NCI-H1417 (cell line): ENCODE measurements at places on chromosomes 3 and 15.

DNA sequence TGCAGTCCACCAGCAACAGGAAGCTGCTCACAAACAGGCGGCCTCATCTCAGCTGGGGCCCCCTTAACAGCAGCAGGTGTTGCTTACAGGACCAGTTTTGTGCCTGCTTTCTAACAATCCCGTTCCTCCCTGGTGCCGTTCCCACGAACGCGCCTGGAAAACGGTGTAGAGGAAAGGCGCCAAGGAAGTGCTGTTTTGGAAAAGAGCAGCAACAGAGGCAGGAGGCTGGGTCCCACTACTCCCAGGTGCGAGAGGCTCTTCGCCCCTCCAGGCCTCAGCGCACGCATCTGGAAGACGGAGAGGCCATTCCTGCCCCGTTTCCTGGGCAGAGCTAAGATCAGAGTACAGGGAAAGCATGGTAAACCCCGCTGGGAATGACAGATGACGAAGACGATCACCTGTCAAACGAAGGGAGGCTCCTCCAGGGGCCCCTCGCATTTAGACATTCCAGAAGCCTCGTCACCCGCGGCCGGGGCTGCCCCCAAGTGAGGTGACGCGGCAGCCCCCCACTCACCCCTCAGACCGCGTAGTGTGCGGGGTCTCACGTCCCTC, 603 bp downstream of the SCAPER start:
- DNase-seq = peak; percentile 83

- no peak for DNase-seq
Observed at GRCh38 chr3:152508705-152509104, 240.0 kb downstream of the MBNL1 start.

DNA sequence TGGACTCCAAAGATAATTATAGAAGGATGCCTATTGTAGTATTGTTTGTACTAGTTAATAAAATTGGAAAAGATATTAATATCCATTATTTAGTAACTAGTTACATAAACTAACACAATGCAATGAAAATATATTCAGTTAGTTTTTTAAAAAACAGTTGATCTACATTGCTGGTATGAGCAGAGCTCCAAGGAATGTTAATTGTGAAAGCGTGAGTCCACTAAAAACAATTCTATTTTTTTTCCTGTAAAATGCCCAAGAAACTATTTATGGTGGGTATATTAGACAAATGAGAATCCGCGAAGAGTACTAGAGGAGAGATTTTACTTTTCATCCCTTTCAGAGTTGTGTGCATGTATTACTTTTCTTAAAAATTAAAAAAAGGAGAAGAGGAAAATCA, 104.3 kb downstream of the MCTP2 start:
- DNase-seq = no peak

DNA sequence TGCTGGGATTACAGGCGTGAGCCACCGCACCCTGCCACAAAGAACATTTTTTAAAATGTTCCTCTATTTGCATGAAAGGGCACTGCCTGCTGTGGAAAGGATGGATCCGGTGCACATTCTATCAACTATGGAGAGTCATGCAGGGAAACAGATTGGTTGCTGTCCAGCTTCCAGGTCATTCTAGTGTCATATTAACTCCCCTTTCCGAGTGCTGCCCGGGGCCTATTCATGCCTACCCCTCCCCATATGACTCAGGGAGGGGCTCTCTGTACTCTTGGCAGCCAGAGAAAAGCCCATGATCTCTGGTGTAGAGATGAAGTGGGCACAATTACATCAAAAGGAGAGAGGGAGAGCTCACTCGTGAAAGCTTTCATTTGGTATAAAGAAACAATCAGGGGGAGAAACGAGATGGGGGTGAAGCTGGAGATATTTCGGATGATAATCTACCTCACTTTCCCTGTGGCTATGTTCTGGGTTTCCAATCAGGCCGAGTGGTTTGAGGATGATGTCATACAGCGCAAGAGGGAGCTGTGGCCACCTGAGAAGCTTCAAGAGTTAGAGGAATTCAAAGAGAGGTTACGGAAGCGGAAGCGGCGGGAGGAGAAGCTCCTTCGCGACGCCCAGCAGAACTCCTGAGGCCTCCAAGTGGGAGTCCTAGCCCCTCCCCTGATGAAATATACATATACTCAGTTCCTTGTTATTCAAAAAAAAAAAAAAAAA, 16.1 kb upstream of the AHSG start:
- DNase-seq = no peak

GRCh38 chr3:120407508-120408287, 43.1 kb downstream of the FSTL1 start:
- no peak for DNase-seq

GRCh38 chr3:159536876-159537275, 451.8 kb upstream of the IL12A start:
- no peak for DNase-seq

GRCh38 chr15:89123181-89123525, 34.9 kb downstream of the ABHD2 start:
- no peak for DNase-seq

DNA sequence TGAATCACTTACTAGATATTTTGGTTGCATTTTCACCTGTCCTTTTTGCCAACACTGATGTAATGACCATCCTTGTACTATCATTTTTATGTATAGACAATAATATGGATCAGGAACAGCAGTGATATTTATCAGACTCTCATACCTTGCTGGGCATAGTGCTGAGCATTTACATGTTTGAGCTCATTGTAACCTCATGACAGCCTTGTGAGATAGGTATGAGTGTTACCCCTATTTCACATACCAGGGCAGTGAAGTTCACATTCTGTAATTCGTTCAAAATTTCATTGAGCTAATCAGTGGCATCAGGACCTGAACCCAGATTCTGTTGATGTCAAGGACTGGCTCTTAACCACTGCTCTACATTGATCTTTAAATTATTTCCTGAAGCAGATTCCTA, 221.5 kb upstream of the TBL1XR1 start:
- no peak for DNase-seq

GRCh38 chr3:146532406-146532805, 12.0 kb downstream of the PLSCR1 start:
- DNase-seq = no peak

- DNase-seq = no peak
Observed at GRCh38 chr3:25648925-25649830, 15.5 kb downstream of the TOP2B start.

DNA sequence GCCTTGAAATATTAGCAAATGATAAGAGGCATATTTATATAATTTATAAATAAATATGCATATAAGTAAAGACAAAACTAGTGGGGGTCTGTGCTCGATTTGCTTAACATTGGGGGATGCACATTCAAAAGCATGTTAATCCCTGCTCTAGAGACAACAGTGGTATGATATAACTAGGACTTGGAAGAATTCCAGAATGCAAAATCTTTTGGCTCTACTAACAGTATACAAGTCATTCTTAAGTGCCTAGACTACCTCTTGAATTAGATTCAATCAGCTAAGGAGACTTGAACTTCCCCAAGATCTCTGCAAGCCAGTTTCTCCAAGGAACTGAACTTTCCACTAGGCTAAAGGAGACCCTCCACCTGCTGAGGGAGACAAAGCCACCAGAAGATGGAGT, 282.7 kb upstream of the RORA start:
- no peak for DNase-seq

DNA sequence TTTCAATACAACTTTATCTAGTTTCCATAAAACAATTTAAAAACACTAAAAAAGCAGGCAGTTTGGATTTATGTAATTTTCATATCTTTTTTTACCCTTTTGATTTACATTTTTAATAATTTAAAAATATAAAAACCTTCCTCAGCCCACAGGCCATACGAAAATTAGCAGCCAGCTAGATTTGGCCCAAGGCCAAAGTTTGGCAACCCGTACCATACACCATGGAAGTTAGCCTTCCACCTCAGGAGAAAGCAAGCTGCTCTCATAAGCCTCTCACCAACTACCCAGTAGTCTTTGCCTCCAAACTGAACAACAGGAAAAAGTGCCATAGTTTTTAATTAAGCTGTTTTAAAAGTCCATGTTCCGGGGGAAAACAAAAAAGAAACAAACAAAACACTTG, 107.3 kb upstream of the TRIM42 start:
- DNase-seq = peak; percentile 24

GRCh38 chr3:119950666-119951325, 143.5 kb downstream of the GSK3B start:
- DNase-seq = no peak

GRCh38 chr3:119643528-119643927, 16.9 kb downstream of the POPDC2 start:
- DNase-seq = no peak

- no peak for DNase-seq
Observed at GRCh38 chr3:105801397-105801796, 67.4 kb downstream of the CBLB start.

- no peak for DNase-seq
Observed at GRCh38 chr3:88443066-88443465, 293.3 kb downstream of the C3orf38 start.

DNA sequence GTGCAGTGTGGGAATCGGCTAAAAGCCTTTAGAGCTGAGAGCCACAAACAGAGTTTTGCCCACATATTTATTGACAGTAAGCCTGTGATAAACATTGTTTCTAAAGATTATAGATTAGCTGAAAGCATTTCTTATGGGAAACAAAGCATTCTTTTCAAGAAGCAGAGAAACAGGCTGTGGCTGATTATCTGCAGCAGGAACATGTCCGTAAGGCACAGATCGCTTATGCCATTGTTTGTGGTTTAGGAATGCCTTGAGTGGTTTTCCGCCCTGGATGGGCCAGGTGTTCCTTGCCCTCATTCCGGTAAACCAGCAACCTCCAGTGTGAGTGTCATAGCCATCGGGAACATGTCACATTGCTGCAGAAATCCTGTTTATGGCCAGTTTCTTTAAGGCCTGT, 12.5 kb downstream of the XYLB start:
- DNase-seq = no peak
